Dorsolateral prefrontal cortex (tissue), 122 donors: ENCODE measurements at places on chromosomes 3 and 15.

DNA sequence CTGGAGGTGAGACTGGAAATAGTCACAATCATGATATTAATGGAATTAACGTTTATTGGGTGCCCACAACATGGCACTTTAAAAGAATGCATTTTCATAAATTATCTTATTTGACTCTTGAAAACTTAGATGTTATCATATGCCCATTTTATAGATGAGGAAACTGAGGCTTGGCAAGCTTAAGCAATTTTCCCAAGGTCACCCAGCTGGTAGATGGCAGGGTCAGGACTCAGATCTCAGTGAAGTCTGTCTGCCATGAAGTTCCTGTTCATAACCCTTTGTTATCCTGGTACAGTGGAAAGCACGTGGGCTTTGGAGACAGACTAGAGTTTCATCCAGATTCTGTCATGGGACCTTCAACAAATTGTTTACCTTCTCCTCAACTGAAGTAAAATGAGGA lies 174.6 kb upstream of the NR2E3 start:
- no peak for DNase-seq

DNA sequence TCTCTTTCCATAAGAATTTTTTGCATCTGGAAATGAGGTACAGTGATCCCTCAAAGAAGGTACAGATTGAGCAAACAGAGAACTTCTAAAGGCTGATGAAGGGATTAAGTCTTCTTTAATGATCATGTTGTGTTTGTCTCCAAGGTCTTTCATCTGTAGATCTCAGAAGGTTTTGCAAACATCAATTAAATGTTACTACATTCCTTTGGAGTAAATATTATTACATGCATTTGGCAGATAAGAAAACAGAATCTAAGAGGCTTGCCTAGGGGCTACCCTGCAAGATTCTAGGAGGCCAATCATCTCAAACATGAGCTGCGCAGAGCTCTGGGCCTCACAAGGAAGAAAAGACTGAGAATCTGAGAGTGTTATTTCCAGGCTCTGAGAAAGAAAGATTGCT lies 70.9 kb upstream of the LPP start:
- DNase-seq = no peak

GRCh38 chr15:71547011-71547410 lies 263.3 kb upstream of the NR2E3 start:
- DNase-seq = peak; percentile 34

DNA sequence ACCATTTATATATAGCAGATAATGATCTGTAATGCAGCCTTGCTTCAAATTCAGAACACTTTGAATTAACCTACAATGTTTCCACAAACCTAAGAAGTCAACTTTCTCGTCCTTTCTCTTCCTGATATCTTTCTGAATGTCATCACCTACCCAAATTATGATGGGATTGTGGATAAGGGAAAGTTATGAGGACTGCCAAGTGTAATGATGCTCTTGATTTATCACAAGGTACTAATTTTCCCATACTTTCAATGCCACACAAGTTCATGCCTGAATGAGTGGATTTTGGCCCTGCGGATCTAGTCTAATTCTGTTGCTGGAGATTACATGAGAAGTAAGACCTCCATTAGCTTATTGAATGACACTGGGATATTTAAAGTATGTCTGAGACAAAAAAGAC lies 82.6 kb upstream of the NANOGP8 start:
- no peak for DNase-seq

- no peak for DNase-seq
Measured at GRCh38 chr3:172181932-172182586, 142.7 kb downstream of the FNDC3B start.

DNA sequence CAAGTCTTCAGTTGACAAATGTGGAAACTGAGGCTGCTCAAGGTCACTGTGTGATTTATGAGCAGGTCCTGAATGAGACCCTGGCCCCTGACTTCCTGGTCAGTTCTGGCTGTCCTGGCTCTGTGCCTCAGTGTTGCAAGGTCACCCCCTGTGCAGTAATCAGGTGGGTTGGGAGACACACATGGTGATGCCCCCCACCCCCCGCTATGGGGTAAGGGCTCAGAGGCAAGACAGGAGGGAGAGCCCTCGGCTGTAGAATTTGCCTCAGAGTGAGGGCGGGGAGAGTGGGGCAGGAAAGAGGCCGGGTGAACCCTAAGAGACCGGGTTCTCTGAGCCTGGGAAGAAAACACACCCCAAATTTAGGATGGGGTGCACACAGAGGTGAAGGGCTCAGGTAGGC lies 98.5 kb downstream of the MEGF11 start:
- DNase-seq = no peak

GRCh38 chr3:87218560-87218959 lies 8.5 kb upstream of the CHMP2B start:
- DNase-seq = no peak

DNA sequence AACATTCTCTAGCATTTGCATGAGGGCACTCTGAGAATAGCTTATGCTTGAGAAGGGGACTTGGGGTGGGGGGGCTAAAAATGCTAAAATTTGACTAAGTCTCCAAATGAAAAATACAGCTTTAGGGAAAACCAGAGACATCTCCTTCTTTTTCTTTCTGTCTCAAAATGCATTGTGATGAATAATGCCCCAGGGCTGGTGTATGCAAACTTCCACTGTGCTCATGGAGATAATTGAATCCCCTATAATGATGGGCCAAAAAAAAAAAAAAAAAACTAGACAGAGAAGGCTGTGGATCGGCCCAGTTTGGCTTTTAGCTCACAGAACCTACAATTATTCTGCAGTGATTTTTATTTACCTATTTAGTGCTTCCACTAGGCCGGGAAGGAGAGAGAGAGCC lies 147.9 kb upstream of the RORA start:
- DNase-seq = no peak

GRCh38 chr3:132231633-132232032 lies 85.6 kb upstream of the ACP3 start:
- no peak for DNase-seq

DNA sequence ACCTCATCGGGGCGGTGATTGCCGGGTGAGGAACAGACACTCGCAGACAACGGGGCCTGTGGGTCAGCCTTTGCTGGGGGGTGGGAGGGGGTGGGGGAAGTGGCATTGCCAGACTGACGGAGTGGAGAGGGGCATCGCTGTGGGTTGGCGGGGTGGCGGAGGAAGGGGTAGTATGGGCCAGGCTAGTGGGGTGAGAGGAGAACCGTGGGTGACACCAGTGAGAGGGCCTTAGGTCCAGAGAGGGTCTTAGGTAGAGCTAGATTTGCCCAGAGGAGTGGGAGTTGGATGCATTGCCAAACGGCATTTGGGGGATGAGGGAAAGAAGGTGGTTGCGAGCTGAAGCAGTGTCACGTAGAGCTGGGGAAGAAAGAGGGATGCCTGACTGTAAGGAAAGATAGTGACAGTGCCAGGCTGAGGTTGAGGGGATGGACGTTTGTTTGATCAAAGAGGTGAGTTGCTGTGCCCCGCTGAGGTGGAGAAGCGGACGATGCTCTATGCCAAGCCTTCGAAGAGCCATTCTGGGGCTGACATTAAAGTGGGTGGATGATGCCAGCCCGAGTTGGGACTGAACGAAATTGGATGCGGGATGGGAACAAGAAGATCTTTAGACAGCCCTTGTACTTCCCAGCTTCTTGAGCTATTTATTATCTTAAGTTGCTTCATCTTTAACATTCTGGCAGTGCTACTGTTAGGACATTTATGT lies 572 bp downstream of the DNAJB11 start:
- DNase-seq = no peak

DNA sequence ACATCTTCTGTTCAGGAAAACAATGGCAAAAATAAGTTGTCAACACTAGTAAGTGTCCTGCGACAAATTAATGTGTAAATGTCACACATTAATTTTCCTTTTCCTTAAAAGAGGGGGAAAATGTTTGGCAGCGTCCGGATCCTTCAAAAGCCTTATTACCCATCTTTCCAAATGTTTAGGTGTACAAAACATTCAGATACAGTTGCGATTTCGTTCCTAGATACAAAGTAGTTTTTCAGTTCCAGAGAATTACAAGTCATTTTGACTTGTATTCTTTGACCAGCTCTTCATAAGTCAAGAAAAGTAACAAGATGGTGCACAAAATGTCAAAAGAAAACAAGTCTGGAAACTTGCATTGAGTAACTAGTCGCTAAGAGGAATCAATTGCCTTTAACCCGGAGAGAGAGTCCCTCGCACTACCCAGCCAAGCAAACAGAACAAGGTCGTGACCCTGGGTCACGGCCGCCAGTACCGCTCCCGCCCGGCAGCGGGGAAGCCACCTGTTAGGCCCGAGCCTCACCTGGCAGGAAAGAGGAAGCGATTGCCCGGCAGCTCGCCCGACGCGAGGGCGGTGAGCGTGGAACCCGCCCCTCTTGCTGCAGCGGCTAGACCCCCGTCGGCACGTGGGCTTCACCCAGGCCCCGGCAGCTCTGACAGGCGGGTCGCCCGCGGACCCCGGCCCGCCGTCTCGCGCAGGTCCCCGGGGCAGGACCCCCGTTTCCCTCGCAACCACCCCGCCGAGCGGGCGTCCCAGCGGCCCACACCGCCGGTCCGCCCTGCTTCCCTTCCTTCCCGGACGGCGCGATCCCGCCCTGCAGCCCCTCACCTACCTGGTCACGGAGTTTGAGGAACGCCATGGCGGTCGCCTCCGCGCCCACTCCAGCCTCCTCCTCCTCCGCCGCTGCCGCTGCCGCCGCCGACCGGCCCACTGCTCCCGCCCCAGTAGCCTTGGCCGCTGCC lies 61.0 kb upstream of the ANKRD28 start:
- DNase-seq = no peak

DNA sequence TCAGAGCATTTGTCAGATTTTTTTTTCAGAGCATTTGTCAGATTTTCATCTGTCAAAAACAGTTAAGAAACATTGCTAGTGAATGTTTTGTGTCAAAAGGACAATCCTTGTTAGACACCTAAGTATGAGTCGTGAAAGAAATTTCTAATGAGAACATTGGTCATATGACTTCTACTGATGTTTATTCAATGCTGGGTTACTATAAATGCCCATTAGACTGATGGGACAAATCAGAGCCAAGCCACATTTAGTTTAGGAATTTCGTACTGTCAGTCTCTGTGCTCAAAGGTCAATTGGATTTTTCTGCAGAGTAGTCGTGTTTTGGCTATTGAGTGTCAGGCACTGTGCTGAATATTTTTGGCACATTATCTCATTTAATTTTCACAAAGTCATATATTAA lies 31.6 kb downstream of the TSC22D2 start:
- DNase-seq = no peak

- DNase-seq = no peak
Measured at GRCh38 chr3:15647611-15648167, 46.1 kb downstream of the BTD start.

DNA sequence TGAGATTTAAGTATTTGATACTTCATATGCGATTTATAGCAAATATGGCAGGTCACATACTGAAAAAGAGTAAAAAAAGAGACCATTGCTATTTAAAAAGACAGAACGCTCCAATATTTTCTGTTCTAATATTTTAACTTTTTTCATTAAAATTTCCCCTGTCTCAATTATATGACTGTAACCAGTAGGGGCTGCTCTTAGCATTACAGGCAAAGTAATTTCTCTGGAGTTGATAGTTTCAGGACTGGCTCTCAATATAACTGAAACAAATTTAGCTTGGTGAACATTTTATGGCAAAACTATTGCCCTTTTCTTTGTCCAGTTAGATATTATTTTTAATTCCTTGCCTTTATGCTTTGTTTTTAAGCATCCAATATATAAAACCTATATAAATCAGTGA lies 286.3 kb upstream of the ROBO2 start:
- no peak for DNase-seq

- no peak for DNase-seq
Measured at GRCh38 chr15:57376696-57377477, 582 bp downstream of the CGNL1 start.

DNA sequence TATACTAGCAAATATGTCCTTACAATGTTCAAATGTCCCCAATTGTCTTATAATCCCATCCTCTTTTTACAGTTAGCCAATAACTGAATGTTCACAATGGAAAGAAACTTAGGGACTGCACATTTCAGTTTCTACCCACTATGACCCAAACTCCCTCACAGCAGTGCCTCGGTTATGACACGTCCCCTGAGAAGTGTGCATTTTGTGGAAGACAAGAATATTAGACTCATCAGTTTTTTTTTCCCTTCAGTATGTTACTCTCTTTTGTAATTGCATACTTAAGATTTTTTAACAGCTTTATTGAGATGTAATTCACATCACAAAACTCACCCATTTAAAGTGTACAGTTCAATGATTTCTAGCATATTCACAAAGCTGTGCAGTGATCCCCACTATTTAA lies 64.8 kb downstream of the IGF2BP2 start:
- DNase-seq = no peak

- no peak for DNase-seq
Measured at GRCh38 chr3:167887096-167887495, 151.6 kb downstream of the SERPINI1 start.

- no peak for DNase-seq
Measured at GRCh38 chr3:30440147-30440604, 166.2 kb upstream of the TGFBR2 start.

DNA sequence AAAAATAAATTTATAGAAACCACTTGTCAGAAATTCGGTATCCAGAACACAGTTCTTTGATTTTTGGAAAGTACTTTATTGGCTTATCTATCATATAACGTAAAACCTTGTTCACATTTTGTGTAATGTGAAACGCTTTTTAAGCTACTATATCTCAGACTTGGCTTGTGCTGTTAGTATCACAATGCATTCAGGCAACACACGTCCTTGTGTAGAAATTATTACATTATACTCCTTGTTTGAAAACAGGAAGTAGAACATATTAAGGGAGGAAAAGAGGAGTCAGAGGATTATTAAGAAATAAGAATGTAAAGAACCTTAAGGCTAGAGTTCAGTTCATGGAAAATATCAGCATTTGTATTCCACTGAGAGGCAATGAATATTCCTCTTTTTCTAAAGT lies 1.6 kb downstream of the DNAJC13 start:
- no peak for DNase-seq

DNA sequence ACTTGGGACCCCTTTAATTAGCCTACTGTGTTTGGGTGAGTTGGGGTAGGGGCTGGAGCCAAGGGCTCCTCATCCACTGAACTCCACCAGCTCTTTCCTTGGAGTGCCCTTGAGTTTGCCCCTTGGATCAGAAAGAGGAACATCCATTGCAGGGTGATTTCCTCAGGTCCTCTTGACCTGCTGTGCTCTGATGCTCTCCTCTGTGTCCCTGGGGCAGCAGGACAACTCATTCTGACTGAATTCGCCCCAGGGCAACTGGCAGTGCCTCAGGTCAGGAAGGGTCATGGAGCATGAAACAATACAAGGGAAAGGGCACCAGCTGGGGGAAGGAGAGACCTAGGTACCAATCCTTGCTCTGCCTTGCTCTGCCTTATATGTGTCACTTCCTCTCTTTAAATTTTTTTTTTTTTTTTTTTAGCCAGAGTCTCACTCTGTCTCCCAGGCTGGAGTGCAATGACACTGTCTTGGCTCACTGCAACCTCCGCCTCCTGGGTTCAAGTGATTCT lies 47.8 kb downstream of the BSN start:
- DNase-seq = no peak

DNA sequence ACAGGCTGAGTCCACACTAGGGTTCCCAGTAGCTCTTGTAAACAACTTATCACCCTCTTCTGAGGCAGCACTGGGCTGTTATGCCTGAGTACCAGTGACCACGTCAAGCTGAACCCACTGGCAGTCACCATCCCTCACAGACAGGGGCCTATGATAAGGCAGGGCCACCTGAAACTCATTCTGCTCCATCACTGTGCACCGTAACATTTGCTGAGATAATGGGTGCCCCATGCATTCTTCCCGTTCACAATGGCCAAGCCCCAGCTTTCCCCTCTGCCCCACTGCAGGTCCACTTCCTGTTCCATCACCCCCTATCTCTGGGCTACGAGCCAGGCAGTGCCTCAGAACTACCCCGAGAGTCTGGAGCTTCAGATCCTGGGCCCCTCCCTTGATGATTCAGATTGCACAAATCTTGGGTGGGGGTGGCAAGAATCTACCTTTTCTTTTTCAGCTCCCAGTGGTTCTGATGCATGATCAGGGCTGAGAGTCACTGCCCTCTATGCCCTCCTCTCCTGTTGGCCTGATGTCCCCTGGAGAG lies 158.0 kb downstream of the RAB11A start:
- DNase-seq = no peak
